Effector CD4-positive, alpha-beta T cell (primary cell): ENCODE measurements at places on chromosomes 7 and 10.

- no peak for DNase-seq
These were observed 126.4 kb upstream of the FZD1 start for GRCh38 chr7:91137788-91138368.

DNA sequence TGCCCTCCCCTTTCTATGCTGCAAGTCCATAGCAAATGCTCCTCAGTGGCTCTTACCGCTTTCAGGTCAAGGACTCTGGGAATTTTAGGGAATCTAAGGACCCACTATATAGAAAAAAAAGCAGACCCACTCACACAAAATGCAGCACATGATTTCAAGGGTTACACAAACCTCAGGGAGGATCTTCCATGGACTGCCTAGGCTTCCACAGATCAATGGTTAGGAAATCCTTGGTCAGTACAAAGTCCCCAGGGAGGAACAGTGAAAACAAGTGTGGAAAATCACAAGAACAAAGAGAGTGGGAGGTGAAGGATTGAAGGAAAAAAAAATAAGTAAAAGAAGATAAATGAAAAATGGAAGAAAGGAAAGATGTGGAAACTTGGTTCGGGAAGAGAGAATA lies 188.4 kb downstream of the AHR start:
- DNase-seq: no peak

DNA sequence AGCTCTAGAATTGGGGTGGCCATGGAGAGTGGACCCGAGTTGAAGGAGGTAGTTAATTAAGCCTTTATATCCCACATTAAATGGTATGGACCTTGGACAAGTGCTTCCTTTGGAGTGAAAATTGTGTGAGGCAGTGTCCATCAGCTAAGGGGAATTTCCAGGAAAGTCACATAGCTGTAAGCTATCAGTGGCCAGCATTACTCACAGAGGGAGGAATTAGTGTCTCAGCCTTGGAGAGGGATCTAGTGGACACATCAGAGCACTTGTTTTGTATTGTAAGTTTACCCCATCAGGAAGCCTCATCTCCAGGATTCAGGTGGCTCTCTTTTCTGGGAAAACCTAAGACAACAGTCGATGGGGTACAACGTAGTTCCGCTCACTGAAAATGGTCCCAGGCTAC lies 416.7 kb downstream of the TFEC start:
- DNase-seq: no peak

DNA sequence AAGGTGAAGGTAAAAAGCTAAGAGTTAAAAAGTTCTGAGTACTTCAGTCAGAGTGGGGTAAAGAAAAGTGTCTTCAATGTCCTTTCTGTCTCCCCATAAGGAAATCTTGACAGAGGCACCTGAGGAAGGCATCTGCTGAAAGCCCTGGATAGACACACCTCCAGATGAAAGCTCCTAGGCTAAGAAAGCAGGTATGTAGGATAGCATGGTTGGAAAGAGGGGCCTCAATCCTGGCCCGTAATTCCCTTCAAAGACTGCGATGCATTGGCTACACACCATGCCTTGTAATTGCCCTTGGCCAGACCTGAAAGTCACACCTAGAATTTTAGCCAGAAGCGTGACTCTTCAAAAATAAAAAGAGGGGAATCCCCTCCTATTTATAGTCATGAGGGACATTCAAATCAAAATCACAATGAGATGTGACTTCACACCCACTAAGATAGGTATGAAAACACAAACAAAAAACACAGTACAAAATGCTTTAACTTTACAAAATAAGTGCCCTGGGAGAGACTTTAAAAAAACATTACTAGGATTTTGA lies 809.7 kb downstream of the IPMK start:
- no peak for DNase-seq

DNA sequence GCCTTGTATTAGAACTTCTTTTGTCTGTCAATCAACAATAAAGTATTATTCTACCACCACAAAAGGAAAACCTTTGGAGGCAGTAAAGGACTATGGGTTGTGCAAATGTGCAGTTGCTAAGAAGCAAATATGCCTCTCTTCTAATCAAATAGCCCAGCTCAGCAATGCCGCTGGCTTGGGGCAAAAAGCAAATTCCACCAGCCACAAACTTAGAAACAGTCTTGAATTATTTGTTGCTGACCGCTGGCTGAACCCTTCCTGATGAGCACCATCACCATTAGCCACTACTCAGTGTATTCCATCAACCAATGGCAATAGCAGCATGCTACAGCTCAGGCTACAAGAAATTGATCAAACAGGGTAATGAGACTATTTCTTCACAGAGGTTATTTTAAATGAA lies 51.0 kb downstream of the SKAP2 start:
- DNase-seq: no peak

DNA sequence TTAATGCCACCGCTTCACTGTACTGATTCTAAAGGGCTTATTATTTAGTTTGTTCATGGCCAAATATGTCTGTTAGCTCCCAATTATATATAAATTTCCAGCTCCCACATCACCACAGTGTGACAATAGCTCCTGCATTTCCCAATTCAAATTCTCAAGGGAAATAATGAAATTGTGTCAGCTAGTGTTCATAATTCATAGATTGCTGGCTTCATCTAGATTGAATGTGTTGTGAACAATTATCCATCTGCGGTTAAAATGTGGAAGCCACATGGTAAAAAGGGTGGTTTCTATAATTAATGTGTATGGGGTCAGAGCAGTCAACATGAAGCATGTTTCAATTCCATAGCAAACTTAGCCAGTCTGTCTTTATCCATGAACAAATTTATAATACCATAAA lies 154.3 kb downstream of the SEMA3E start:
- DNase-seq: no peak
